ENCODE measurements at places on chromosomes 1 and 21.

DNA sequence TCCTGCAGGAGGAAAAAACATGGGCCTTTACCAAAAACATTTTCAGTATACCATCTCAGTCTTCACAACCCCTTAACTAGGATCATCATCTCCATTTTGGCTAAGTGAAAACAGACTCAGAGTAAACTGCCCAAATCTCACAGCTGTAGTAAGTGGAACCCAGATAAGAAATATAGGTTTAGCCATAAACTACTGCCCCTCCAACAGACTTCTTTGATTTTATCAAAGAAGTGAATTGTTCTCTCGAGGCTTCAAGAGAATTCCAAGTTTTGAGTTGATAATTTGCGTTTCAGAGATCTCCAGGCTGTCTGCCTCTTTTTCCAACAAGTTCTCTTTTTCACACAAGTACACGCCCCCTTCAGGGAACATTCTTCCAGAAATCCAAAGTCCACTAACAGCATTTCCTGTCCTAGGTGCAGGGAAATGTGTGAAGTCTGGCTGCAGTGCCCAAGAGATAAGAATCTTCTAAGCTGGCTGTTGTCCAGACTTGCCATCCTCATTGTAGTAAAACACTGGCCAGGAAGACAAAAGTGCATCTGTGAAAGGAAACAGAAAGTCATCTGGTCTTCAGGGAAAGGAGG is 30.8 kb downstream of the RNF19B start:
- DNase-seq: no peak

- peak; percentile 73 for DNase-seq
Measured at GRCh38 chr1:9626201-9626608, 25.3 kb upstream of the PIK3CD start.

GRCh38 chr1:54542962-54543539 is 5.0 kb upstream of the ACOT11 start:
- no peak for DNase-seq

DNA sequence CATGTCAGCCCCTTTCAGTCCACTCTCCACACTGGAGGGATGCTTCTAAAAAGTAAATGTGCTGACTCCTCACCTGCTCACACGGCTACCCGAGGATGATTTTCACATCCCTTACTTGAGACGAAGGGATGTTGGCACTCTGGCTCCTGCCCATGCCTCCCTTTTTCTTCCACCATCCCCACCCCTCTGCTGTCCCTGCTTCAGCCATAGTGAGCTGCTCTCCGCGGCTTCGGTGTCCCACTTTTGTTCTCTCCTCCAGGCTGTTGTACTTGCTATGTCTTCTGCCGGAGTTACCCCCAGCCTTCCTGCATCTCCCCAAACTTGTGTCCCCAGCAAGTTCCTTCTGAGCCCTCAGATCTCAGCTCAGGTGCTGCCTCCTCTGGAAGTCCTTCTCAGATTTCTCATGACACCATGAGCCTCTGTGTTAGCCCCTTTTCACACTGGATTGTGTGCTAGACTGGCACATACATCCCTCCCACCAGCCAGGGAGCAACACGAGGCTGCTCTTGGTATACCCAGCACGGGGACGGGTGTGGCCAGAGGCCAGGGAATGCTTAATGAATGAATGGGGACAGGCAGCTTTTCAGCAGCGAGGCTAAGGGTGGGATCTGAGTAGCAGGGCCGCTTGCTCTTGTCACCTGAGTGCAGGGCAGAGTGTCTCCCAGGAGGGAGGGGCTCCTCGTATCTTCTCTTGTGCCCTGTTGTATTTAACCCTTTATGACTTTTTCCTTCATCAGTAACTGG is 1.3 kb downstream of the ACOT11 start:
- no peak for DNase-seq

GRCh38 chr1:89516055-89516454 is 8.6 kb upstream of the LRRC8B start:
- no peak for DNase-seq

- DNase-seq: no peak
Measured at GRCh38 chr1:45864167-45865106, 61.0 kb downstream of the MAST2 start.

- no peak for DNase-seq
Measured at GRCh38 chr21:26124421-26124833, 46.1 kb downstream of the APP start.

- DNase-seq: no peak
Measured at GRCh38 chr1:17561247-17561548, 21.7 kb downstream of the ARHGEF10L start.

- no peak for DNase-seq
Measured at GRCh38 chr1:21931171-21932093, 5.7 kb downstream of the HSPG2 start.

GRCh38 chr1:44417351-44418021 is 12.4 kb downstream of the RNF220 start:
- peak; percentile 34 for DNase-seq

GRCh38 chr1:39915499-39916129 is 13.9 kb upstream of the MYCL start:
- peak; percentile 1 for DNase-seq

All from RPMI8226 (cell line).